Glutamatergic neuron (in vitro differentiated cells): ENCODE measurements at places on chromosomes 12 and 14. TPM values are rescaled to one million over a fixed set of nuclear protein-coding genes. Genes with fewer than 3 reads are reported as not detected.

The DBX2 gene
- total RNA-seq, result not detected

The DNAJC22 gene
- total RNA-seq, result 4.5 TPM

The PUS7L gene
- total RNA-seq, result 19.8 TPM

The IAPP gene
- total RNA-seq, result not detected

The INF2 gene
- 11.8 TPM for total RNA-seq

The SLC8A3 gene
- total RNA-seq, result 9.8 TPM

The NCKAP5L gene
- 64.3 TPM for total RNA-seq
